Neuronal stem cell (in vitro differentiated cells): ENCODE measurements at places on chromosomes 12 and 14.

DNA sequence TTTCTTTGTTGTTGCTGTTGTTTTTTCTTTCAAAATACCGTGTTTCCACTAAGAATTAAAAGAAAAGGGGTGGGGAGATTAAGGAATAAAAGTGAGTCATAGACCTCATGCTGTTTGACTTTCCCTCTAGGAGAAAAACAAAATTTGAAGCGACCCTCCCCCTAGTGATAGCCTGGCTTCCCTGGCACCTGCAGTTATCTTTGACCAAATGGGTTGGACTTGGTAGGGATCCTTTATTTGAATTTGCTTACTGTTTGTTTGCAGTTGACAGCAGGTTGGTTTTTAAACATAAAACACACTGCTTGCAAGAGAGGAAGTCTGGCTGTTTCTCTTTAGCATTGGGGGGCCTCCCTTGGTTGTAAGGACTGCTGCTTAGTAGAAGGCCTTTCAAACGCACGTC is 14.0 kb downstream of the OTX2 start:
- no peak for DNase-seq

DNA sequence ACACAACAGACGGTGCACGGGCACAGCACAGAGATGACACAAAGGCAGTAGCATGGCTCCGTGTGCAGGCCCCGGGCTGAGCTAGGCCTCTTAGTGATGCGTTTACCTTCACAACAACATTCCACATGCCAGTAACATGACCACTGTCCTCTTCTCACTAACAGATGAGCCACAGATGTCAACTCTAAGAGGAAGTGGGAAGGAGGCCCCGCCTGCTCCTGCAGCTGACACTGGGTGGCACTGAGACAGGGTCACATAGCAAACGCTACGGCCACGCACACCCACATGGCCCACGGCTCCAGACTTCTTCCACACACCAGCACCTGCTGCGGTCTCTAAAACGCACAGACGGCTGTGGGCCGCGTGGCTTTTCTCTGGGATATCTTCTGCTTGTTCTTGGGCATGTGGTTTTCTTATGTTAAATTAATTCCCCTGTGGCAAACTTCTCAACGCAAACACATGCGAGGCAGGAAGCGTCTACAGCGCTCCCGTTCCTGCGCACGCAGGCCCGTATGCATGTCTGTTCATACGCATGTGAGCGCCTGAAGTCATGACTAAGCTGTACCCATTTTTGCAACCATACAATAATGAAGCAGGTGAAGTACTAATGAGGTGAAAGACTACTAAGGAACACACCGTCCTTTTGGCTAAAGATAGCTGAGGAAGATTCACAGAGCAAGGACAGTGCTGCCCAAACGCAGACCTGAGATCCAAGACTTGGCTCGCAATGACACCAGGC is 26.8 kb downstream of the AMN start:
- no peak for DNase-seq

DNA sequence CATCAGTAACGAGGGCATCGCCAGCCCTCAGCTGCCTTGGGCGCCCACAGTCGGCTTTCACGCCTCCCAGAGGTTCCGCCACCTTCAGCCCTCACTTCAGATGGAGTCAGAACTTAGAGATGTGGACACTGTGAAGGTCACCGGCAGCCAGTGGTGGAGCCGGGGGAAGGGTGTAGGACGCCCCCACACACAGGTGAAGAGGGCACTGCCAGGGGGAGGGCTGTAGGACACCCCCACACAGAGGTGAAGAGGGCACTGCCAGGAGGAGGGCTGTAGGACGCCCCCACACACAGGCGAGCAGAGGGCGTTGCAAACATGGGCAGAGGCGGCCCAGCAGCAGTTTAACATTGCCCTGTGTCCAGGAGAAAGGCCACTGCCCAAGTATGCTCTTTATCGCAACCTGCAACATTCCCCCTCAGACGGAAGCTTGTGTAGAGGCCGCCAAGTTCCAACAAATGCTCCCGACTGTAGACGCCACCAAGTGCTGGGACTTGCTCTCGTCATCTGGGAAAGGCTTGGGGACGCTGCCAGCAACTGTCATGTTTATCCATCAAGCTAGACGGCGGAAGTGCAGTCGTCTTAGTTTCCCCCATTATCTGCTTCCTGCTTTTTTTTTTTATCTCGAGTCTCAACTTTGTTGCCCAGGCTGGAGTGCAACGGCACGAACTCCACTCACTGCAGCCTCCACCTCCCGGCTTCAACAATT is 4.9 kb upstream of the ANKLE2 start:
- DNase-seq: no peak

DNA sequence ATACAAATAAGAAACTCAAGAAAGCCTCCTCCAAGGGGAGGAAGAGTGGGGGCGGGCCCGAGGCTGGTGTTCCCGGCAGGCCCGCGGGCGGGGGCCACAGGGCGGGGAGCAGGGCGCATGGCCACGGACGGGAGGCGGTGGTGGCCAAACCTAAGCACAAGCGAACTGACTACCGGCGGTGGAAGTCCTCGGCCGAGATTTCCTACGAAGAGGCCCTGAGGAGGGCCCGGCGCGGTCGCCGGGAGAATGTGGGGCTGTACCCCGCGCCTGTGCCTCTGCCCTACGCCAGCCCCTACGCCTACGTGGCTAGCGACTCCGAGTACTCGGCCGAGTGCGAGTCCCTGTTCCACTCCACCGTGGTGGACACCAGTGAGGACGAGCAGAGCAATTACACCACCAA is 8.7 kb downstream of the DACT1 start:
- no peak for DNase-seq

DNA sequence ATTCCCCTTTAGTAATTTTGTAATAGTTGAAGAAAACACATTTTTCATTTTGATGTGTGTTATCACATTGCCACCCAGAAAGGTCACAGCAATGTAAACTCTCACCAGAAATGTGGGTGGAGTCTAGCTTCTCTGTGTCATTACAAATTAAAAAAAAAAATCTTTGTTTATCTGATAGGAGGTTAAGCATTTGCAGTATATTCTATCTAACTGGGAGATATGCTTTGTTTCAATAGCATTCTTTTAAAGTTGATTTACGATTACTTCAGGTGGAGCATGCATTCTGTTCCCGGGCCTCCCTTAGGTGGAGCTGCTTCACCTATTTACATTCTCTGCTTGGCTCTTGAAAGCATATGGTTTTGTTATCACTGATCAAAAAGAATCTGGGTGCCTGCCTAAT is 7.8 kb downstream of the ADIPOR2 start:
- DNase-seq: no peak

DNA sequence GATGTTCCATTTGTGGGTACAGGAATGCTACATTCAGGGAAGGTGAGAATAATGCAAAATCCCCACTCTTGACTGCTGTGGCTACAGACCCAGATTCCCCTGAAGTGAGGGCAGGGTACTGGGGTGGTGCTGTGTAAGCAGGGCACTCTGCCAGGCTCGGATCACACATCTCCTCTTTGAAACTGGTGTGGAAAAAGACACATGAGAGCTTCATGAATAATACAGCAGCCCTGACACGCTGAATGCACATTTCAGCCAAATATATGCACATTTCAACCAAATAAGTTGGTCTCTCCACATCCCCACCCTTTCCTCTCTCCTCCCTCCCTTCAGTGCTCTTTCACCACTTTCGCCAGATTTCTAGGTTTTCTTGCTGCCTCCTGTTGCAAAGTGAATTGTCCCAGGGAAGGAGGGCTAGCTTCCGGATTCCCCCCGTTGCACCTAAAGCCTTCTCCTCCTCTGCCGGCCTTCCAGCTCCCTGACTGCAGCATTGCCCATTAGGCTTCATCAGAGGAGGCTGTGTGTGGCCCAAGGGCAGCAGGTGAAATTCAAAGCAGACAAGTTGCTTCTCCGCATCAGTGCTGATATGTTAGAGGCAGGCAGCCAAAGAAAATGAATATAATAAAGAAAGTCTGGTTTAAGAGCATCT is 118.2 kb upstream of the TMCC3 start:
- DNase-seq: no peak

DNA sequence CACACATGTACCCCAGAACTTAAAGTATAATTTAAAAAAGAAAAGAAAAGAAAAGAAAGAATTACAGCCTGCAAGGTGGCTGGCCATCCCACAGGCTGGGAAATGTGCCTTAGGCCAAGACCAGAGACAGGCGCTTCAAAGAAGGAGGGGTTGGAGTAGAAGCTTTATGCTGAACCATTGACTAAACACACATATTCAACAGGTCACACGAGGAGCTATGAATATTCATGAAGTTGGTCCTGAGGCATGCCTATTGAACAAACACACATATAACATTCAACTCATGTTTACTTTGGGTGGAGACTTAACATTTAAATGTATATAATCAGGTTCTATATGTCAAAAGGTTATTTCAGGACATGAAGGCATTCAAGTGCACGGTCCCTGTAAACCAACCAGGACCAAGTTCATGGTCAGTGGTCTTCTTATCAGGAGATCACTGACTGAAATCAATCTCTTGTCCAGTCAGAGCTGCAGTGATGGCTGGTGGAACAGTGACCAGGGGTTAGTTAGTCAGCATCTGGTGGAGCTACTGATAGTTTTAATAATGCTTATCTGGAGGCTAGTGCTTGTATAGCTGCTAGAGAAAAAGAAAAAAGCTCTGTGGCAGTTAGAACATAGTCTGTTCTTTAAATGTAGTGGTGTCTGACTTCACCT is 35.6 kb upstream of the ITPR2 start:
- no peak for DNase-seq

- no peak for DNase-seq
These were observed 51.2 kb downstream of the FBRSL1 start for GRCh38 chr12:132541200-132541599.

GRCh38 chr12:2084553-2085296 is 31.9 kb downstream of the CACNA1C start:
- no peak for DNase-seq

GRCh38 chr14:68416171-68416570 is 376.7 kb downstream of the ZFP36L1 start:
- no peak for DNase-seq

GRCh38 chr14:36078080-36078479 is 98.4 kb downstream of the PTCSC3 start:
- no peak for DNase-seq

GRCh38 chr12:66929121-66929520 is 250.2 kb upstream of the GRIP1 start:
- DNase-seq: no peak

GRCh38 chr12:82655751-82656150 is 31.0 kb upstream of the TMTC2 start:
- no peak for DNase-seq

DNA sequence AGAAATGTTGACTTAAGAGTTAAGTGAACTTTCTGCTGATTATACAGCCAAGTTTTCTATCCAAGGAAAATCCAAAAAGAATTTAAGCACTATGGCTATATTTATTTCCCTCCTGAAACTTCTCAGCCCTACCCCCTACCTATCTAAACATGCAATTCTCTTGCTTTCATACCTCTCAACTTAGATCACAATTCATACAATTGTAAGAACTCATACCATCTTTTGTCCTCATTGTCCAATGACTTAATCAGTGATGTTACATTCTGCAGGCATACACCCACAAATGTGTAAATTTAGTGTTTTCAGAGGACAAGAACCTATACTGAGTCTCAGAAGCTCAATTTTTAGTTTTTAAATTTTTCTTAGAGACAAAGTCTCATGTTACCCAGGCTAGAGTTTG is 62.1 kb downstream of the ZFC3H1 start:
- no peak for DNase-seq
